Thoracic aorta (tissue), 2 donors: ENCODE measurements at places on chromosomes 7 and 10. TPM values are rescaled to one million over a fixed set of nuclear protein-coding genes. Genes with fewer than 3 reads are reported as not detected.

GRCh38 chr10:23399701-23400144 lies 39.2 kb upstream of the OTUD1 start:
- H3K4me3 ChIP-seq, result peak overlapping the region; percentile 37
- no peak for DNase-seq
- peaks cover 5% of the 10 kb centered on the region for H3K4me1 ChIP-seq
- no peaks in the 10 kb centered on the region for H3K36me3 ChIP-seq
- peak overlapping the region; percentile 27 for H3K27ac ChIP-seq

- no peaks in the 10 kb centered on the region for H3K4me1 ChIP-seq
- H3K27me3 ChIP-seq, result no peaks in the 10 kb centered on the region
- no peak for DNase-seq
- H3K27ac ChIP-seq, result no peak overlapping the region
- H3K4me3 ChIP-seq, result no peak overlapping the region
- no peaks in the 10 kb centered on the region for H3K36me3 ChIP-seq
Measured at GRCh38 chr7:142804728-142805207, 34.0 kb downstream of the PRSS2 start.

DNA sequence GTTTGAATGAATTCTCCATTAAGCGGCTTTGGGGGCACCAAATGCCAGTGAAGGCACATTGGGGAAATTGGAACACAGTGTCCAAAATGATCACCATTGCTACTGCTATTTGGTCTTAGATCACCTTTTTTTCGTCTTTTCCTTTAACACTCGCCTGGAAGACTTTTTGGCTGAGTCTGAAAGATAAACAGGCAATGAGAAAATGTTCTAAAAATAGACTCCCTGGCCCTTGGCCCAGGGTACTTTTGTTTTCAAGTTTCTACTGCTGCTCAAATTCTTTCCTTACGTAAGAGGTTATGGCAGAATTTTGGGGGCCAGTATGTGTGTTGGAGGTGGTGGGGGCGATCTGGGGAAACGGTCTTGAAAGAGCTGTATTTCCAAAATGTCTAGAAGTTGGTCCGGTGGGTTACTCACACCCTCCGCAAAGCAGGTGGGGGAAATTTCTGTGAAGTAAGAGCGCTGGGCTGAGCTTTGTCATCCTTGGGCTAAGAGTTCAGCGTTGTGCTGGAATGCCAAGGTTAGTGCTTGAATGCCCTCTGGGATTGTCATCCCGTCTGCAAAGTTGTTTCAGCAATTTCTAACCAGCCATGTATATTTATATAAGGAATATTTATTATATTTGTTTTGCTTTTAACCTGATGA lies 1.3 kb upstream of the ITPRIP start:
- no peak for DNase-seq
- no peaks in the 10 kb centered on the region for H3K36me3 ChIP-seq
- peaks cover 30% of the 10 kb centered on the region for H3K4me1 ChIP-seq

- H3K4me1 ChIP-seq, result no peaks in the 10 kb centered on the region
- H3K36me3 ChIP-seq, result no peaks in the 10 kb centered on the region
- no peak overlapping the region for H3K27ac ChIP-seq
- no peaks in the 10 kb centered on the region for H3K27me3 ChIP-seq
- DNase-seq, result no peak
- no peak overlapping the region for H3K4me3 ChIP-seq
Measured at GRCh38 chr7:30648744-30649540, 33.3 kb downstream of the CRHR2 start.

DNA sequence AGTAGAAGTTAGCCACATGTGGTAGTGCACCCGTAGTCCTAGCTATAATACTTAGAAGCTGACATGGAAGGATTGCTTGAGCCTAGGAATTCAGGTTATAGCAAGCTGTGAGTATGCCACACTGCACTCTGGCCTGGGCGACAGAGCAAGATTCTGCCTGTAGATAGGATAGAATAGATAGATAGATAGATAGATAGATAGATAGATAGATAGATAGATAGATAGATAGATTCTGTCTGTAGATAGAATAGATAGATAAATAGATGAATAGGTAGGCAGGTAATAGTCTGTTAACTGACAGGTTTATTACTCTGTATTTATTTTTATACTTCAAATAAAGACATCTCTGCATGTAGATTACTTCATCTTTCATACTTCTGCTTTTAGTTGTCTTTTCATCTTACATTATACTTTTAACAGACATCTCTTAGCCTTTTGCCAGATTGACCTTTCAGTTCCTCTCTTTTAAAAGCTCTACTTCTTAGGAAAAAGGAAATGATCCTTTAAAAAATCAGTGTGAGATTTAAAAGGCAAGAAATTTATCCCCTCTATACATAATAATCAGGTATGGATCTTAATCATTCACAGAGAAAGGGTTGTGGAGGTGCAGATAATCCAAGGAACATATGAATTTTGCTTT lies 31.8 kb downstream of the CCAR1 start:
- H3K36me3 ChIP-seq, result peaks cover 80% of the 10 kb centered on the region
- no peaks in the 10 kb centered on the region for H3K4me1 ChIP-seq
- no peak overlapping the region for H3K27ac ChIP-seq
- H3K4me3 ChIP-seq, result no peak overlapping the region

DNA sequence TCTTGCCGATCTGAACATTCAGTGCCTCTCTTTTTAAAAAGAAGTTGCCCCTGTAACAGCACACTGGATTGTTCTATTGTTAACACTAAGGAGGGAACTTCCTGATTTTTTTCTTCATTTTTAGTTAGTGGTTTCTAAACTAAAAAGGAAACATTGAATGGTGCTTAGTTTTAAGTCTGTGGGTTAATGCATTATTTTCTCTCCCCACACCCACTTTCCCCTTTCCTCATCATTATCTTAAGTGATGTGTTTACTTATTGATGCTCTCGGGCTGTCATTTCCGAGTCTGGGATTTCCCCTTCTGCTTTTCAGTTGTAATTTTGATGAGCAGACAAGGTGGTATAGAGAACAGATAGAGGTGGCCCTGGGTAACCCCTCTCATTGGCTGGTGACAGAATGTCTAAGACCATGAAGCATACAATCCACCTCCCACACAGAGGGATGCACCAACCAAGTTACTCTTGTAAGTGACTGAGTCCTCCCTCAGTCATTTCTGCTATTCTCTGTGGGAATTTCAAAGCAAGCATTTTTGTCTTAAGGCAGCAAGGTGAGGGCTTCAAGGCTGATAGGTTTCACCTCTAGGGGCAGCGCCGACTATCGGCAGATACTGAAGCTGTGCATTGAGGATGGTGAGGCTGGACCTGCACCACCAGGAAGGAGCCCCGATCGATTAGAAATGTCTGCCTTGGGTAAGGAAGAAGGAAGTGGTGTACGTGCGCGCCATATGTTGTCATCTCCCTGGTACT lies 49.5 kb downstream of the CHN2 start:
- no peaks in the 10 kb centered on the region for H3K4me1 ChIP-seq
- no peaks in the 10 kb centered on the region for H3K36me3 ChIP-seq
- H3K4me3 ChIP-seq, result no peak overlapping the region
- no peaks in the 10 kb centered on the region for H3K27me3 ChIP-seq

GRCh38 chr7:149879271-149879743 lies 5.5 kb downstream of the ATP6V0E2 start:
- no peak for DNase-seq
- no peaks in the 10 kb centered on the region for H3K36me3 ChIP-seq
- no peak overlapping the region for H3K27ac ChIP-seq
- H3K4me3 ChIP-seq, result no peak overlapping the region
- H3K4me1 ChIP-seq, result peaks cover 12% of the 10 kb centered on the region

- H3K27me3 ChIP-seq, result no peaks in the 10 kb centered on the region
- no peak overlapping the region for H3K27ac ChIP-seq
- H3K4me1 ChIP-seq, result no peaks in the 10 kb centered on the region
- H3K36me3 ChIP-seq, result no peaks in the 10 kb centered on the region
- peak overlapping the region; percentile 3 for H3K4me3 ChIP-seq
- DNase-seq, result no peak
Measured at GRCh38 chr7:20598459-20599309, 16.8 kb upstream of the ABCB5 start.

DNA sequence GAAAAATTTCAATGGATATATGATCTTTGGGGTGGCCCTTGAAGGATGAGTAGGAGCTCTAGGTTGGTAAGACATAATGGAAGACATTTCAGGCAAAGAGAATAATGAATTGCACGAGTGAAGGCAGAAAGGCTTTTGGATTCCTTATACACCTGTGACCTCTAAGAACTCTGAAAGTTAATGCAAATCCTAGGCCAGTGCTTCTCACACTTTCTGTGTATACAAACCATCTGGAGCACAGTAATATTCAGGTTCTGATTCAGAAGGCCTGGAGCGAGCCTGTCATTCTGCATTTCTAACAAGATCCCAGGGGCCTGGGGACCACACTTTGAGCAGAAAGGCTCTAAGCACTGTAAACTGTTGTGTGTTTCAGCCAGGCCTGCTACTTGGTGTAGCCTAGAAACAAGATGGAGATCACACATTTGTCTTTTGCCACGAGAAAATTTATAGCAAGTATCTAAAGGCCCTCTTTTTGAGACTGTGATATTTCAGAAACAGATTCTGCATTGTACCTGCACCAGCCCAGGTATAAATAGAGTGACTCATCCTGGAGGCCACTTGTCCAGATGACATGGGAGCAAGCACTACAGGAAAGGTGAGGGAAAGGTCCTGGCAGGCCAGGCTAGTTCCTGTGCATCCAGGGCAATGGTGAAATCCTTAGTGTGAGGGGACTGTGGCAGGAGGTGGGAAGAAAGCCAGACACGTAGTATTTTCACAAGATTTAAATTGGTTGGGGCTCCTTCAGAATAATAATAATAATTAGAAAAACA lies 24.4 kb downstream of the MRPS33 start:
- no peak overlapping the region for H3K4me3 ChIP-seq
- H3K27ac ChIP-seq, result no peak overlapping the region
- no peaks in the 10 kb centered on the region for H3K36me3 ChIP-seq

Gene SHTN1
- 13.9 TPM for total RNA-seq

Gene MBL2
- not detected for total RNA-seq

Gene GPR37
- 2.8 TPM for total RNA-seq

Gene LIPN
- not detected for total RNA-seq

Gene PPP1R17
- total RNA-seq, result not detected

Gene PRSS37
- total RNA-seq, result not detected
